ENCODE measurements at places on chromosomes 12 and 14.
A peak's percentile ranks its signal among the peaks of the same experiment; 100 is the strongest.

- DNase-seq = no peak
Observed at GRCh38 chr12:104682790-104683279, 226.1 kb downstream of the CHST11 start.

DNA sequence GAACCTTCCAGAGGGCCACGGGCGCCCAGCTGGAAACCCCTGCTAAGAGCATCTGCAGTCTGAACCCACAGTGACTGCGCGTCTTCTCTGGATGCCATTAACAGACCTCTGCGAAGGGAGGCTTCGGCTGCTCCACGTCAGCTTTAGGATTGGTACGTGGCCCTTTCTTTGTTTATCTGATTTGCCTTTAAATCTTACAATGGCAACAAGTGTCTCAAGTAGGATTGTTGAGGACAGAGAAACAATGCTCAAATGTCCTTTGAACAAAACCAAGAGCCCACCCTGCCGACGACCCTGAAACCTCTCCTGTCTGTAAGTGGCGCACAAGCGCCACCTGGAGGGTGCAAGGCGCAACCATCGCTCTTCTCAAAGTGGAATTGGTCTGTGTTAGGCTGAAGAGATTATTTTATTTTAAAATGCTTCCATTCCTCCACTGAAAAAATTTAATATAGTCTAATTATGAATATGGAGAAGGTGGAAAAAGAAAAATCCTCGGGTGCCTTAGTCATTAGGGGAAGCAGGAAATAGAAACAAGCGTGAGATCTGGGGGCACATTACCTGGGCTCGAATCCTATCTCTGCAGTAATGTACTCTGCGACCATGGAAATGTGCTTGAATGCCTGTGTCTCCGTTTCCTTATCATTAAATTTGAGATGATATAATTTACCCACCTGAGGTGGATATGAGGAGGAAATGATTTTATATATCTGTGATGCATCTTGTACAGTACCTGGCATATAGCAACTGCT lies 82.6 kb upstream of the PTPRB start:
- DNase-seq = peak; percentile 52

- DNase-seq = no peak
Observed at GRCh38 chr12:130990034-130990433, 36.3 kb downstream of the ADGRD1 start.

GRCh38 chr12:86950444-86950843 lies 694.3 kb upstream of the MGAT4C start:
- no peak for DNase-seq

- DNase-seq = no peak
Observed at GRCh38 chr14:86196471-86196870, 666.5 kb downstream of the FLRT2 start.

- no peak for DNase-seq
Observed at GRCh38 chr12:64740646-64741045, 18.6 kb downstream of the GNS start.

DNA sequence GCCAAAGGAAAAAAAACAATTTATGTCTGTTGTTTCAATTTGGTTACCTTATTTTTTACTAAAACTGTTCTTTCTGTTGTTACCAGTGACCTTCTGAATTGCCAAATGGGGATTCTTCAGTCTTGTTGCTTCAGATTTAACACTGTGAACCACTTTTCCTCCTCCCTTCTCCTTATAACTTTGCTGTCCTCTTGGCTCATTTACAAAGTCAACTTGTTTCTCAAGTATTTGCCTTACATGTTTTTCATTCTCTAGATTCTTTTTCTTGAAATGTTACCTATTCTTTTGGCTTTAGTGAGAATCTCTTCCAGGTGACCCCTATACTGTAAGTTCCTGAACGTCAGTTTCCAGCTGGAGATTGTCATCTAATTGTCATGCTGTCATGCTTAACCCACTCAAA lies 19.4 kb downstream of the FUT8 start:
- no peak for DNase-seq

- no peak for DNase-seq
Observed at GRCh38 chr14:66596241-66596985, 88.5 kb downstream of the GPHN start.

- DNase-seq = no peak
Observed at GRCh38 chr12:116484807-116485206, 74.4 kb upstream of the MAP1LC3B2 start.

- no peak for DNase-seq
Observed at GRCh38 chr12:45348311-45348710, 132.4 kb downstream of the ANO6 start.

DNA sequence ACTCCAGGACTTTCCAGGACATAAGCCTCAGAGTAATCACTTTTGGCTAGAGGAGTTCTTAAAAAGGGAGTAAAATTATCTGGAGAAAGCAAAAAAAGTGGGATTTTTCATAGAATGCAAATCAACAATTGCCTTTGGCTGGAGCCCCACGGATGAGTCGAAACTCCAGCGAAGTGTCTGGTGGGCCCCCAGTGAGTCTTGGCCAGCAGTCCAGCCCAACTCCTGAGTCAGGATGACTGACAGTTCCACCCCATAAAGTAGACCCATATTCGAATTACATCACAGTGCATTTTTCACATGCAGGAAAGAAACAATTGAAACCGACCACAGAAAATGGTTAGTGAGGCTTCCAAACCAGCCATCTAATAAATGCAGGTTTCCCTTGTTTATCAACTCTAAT lies 265.7 kb downstream of the BCL11B start:
- no peak for DNase-seq

DNA sequence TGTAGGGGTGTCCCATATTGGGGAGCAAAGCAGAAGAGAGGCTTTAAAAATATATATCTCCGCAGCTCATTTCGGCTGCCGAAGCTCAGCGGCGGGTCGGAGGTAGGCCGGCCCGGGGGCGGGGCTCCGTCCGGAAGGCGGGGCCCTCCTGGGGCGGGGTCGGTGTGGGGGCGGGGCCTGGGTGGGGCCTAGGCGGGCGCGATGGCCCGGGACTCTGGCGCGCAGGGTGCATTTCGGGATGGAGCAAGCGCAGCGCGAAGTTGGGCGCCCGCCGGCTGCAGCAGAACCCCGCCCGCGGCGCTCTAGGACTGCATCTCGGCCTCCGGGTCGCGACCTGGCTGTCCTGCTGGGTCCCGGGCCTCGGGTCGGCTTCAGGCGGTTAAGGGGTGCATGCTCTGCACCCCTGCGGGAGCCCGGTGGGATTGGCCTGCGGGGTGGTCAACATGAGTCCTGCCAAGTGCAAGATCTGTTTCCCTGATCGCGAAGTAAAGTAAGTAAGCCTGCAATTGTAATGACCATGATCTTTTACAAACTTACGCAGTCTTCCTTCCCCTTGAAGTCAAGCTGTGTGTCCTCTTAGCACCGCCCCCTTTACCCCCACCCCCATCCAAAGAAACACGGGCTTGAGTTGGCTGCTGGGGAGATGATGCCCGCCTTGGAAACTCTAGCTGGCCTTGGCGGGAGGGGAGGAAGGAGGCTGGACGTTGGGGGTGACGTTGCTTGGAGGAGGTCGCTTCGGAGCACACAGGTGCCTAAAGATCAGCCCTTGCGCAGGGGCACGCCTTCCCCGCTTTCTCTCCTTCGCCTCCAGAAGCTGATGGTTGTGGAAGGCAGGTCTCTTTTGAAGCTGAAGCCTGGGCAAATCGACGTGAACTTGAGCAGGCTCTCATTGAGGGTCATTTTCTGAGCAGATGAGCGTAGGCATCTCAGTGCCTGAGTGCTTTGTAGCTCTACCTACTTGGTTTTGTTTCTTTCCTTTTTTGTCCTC lies 38.4 kb downstream of the ACACB start:
- DNase-seq = peak; percentile 89

GRCh38 chr14:33493266-33493665 lies 457.6 kb downstream of the EGLN3 start:
- no peak for DNase-seq

GRCh38 chr12:28963554-28963953 lies 185.5 kb upstream of the FAR2 start:
- no peak for DNase-seq

- no peak for DNase-seq
Observed at GRCh38 chr14:45641541-45641940, 388.5 kb upstream of the MIS18BP1 start.

DNA sequence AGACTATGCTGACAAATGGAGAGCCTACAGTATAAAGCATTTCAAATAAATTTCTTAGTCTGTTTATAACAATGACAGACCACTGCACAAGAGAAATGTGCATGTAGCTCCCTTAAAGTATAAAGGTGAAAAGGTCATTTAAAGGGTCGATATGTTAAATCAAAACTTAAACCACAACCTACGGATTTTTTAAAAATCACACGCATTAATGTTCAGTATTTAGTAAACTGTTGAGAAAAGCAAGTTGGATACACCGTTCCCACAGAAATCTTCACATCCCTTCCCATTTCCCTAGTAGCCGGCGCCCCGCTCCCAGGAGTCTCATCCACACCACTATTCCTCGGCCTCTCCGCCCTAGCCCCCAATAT lies 614 bp downstream of the FKBP3 start:
- DNase-seq = no peak

GRCh38 chr12:12960639-12961209 lies 8.8 kb upstream of the GPRC5D start:
- no peak for DNase-seq

DNA sequence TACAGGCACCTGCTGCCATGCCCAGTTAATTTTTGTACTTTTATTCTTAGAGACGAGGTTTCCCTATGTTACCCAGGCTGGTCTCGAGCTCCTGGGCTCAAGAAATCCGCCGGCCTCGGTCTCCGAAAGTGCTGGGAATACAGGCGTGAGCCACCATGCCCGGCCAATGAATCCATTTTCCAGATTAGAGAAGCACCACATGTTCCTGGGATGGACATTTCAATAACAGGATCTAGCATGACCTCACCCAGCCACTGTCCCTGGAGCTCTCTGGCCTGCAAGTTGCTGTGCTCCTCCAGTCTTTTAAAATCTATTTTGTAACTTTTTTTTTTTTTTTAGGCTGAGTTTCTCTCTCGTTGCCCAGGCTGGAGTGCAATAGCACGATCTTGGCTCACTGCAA lies 2.2 kb downstream of the GPR132 start:
- no peak for DNase-seq

DNA sequence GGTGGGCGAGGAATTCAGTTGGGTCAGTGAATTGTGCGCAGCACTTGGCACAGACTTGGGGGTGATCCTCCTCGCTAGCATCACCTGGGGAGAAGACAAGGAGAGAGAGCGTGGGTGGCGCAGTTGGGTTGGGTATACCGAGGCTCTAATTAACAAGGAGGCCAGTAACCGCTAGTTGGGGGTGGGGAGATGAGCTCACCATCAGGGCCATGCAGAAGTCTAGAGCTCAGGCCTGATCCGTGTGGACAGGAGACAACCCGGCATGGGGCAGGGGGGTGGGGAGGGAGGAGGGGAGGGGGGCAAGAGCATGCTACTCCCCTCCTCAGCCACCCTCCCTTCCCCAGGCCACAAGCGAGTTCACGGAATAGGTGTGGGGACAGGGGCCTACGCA lies 580 bp downstream of the SALL2 start:
- DNase-seq = no peak

GRCh38 chr14:59690426-59690825 lies 113.8 kb upstream of the CCDC175 start:
- no peak for DNase-seq

DNA sequence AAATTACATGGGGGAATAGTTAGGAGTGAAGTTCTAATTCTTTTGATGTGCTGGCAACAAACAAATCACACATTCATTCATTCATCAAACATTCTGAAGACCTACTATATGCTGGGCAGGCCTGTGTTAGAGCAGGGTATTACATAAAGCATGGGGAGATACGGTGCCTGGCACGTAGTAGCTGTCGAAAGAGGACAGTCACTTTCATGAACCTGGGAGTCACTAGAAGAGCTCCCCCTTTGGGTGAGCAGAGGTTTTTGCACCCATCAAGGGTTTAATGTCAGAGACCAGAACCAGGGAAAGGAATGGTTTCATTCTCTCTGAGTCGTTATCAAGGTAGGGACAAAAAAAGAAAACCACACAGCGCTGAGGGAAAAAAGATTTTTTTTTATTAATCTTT lies 10.0 kb downstream of the LHX5 start:
- no peak for DNase-seq

Measured in stimulated activated effector memory CD8-positive, alpha-beta T cell treated with anti-CD3 and anti-CD28 coated beads, Interleukin-12 subunit alpha, Interleukin-12 subunit beta, amount 100 ng/mL, for 72 hours (primary cell).